Stimulated activated CD8-positive, alpha-beta memory T cell treated with anti-CD3 and anti-CD28 coated beads, Interleukin-12 subunit alpha, Interleukin-12 subunit beta, amount 100 ng/mL, for 1 hour (primary cell): ENCODE measurements at places on chromosomes 11 and 22.

GRCh38 chr11:8702598-8702915, 20.0 kb downstream of the RPL27A start:
- DNase-seq, result no peak

- DNase-seq, result no peak
These were observed 15.6 kb downstream of the SUN2 start for GRCh38 chr22:38740116-38740723.

DNA sequence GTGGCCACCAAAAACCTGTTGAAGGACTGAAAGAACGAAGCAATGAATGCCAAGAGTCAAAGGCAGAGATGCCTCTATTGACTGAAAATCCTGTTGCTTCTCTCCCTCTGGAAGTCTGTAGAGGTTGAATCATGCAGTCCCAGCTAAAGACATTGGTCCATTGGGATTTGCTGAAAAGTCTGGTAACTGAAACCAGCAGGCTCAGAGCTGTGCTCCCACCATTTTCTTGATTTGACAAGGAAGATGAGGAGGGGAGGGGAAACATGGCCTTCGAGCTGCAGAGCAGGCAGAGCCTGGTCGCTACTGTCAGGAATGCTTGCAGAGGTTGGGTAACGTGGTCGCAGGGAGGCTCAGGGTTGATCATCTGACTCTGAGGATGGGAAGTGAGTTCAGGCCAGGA, 72.8 kb upstream of the CSNK2A3 start:
- no peak for DNase-seq

DNA sequence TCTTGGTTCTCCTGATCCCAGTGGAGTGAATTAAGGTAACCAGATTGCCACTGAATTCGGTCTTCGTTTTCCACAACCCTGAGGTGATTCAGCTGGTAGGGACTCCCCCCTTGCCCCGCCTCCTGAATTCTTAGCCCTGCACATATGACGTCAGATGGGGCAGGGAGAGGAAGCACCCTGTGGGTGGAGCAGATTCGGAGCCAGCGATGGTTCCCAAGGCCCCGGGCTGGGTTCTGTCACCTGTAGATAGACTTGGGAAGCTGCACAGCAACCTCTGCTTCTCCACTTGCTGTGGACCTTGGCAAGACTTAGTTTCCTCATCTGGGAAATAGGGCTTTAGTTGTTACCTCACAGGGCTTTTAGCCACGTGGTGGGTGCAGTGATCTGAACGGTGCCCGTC, 67.8 kb downstream of the CTTN start:
- no peak for DNase-seq

DNA sequence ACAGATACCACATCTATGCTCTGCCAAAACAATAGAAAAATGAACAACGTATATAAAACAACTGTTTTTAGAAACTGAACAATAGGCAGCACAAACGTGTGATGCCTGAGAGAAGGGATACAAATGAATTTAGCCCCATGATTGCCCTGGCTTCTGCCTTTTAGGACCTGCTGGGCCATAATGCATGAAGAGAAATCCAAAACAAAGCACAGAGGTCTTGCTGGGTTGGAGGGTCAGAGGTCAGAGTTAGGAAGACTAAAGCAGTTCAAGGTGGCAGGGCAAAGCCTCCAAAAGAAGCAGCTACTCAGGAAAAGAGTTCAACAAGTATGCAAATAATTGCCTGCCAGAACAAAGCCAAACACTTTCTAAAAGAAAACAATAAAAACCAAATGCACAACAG, 138.5 kb downstream of the TTC28 start:
- DNase-seq, result no peak

GRCh38 chr22:50674130-50674500, 1.5 kb downstream of the SHANK3 start:
- no peak for DNase-seq

DNA sequence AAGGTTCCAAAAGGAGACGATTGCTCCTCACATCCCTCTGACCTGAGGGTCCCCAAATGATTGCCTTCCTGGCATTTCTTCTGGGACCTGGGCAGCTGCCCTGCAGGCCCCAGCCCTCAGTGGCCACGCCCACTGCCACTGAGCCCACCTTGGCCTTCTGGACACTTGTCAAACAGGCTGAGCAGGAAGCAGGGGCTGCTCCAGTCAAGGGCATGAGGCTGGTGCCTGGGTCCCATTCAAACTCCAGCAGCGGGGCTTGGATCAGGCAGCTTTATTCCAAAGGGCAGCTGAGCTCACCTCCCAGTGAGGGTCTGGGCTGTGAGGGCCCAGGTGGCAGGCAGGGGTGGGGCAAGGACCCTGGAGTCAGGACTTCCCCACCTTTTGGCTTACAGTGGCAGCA, 13.6 kb downstream of the KCTD17 start:
- DNase-seq, result no peak

DNA sequence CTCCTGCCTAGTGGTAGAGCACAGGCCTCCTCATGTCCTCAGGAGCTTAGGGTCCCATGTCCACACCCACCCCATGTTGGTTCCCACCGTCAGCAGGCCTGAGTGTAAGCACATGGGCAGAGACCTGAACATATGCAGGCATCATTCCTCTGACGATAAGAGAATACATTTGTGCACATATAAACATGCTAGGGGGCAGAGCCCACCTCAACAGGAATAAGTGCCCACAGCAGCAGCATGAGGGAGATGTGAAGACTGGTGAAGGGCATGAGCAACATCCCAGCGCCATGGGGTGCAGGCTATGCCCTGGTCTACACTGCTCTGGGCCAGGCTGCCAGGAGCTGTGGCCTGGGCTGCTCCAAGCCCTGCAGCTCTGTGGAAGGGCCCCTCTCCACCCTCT, 16.9 kb downstream of the ADORA2A start:
- DNase-seq, result no peak

GRCh38 chr22:43820651-43821305, 8.7 kb upstream of the EFCAB6 start:
- DNase-seq, result no peak

DNA sequence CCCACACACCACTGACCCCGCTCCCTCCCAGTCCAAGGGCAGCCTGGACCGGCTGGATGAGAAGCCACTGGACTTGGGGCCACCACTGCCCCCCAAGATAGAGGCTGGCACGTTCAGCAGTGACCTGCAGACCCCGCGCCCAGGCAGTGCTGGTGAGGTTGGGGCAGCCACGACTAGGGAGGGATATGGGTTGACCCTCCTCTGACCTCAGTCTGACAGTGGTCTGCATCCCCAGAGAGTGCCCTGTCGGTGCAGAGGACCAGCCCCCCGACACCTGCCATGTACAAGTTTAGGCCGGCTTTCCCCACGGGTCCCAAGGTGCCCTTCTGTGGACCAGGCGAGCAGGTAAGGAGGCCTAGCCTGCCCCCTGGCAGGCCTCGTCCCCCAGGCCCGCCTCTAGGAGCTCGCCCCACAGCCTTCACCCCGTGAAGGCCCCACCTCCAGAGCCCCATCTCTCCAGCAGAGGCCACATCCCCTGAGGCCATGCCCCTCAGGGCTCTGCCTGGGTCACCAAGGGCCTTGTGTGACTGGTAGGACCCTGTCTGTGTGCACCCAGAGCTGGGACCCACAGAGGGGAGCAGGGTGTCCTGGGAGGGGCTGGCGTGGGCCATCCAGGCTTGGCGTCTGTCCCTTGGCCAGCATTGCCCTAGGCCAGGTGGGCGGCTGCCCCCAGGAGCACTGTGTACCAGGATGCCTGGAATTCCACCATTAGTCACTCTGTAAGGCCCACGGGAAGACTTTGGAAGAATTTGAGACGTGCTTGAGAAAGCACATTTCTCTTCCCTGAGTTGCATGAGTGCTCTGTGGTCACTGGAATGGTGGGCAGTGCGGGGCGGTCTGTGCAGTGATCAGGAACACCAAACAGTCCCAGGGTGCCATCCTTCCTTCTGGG, 9.4 kb downstream of the CCDC188 start:
- DNase-seq, result no peak

GRCh38 chr11:110507328-110507727, 77.6 kb downstream of the FDX1 start:
- DNase-seq, result no peak

GRCh38 chr11:113504586-113504985, 29.4 kb upstream of the DRD2 start:
- no peak for DNase-seq

DNA sequence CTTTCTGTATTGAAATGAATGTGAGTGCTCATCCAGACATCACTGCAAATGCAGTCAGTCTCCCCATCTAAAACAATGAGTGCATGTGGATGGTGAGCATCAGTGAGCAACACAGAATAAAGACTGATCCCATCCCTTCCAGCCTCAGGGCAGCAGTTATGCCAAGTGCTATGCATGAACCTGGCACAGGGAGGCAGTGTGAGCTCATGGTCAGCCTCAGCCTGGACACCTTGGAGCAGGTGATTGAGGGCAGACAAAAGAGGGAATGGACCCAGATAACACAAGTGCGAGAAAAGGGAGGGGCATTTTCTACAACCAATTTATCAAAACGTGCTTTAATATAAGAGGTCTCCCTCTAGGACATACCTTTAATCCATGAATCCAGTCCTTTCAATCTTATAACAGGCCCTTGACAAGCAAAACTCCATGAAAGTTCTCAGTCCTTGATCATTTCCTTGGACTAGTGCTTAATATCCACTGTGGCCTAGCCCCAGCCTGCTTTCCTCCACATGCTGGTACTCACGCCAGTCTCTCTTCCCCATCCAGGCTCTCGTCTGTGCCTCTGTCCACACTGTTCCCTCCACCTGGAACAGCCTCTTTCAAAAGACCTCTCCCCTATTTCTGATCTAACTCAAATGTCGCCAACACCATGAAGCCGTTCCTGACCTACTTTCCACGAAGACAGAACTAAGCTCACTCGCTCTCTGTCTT, 50.5 kb upstream of the LRRC55 start:
- no peak for DNase-seq

- DNase-seq, result no peak
These were observed 336.7 kb downstream of the LUZP2 start for GRCh38 chr11:24833573-24833972.

DNA sequence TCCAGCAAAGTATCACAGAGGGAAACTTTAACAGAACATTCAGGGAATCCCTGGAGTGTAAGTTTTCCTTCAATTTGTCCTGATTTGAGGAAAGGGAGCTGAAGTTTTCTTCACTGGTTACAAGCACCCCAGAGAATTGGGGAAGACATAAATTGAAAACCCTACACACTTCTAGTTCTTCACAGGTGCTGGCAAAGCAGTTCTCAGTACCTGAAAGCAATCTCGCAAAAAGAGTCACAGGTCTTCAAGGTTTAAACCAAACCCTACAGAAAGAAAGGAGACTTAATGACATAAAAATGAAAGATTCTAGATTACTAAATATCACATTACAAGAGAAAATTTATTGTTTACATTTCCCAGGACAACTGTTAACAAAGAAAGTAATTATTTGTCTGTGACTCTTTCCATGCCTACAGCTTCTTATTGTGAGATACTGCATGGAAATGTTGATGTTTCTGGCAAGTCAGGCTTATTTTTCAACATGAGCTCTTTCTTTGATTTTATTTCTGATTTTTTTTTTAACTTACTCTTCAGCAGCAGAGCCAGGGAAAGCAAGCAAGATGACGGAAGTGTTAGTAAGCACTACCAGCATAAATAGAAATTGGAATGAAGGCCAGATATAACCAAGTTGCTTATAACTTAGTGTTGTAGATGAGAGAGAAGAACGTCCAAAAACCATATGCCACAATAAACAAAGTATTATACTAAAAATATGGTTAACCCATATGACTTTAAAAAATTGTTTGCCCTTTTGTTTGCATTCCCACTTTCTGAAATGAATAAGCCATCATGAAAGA, 44.1 kb downstream of the FANCF start:
- DNase-seq, result no peak

- DNase-seq, result no peak
These were observed 22.8 kb upstream of the PICK1 start for GRCh38 chr22:38034278-38034882.

DNA sequence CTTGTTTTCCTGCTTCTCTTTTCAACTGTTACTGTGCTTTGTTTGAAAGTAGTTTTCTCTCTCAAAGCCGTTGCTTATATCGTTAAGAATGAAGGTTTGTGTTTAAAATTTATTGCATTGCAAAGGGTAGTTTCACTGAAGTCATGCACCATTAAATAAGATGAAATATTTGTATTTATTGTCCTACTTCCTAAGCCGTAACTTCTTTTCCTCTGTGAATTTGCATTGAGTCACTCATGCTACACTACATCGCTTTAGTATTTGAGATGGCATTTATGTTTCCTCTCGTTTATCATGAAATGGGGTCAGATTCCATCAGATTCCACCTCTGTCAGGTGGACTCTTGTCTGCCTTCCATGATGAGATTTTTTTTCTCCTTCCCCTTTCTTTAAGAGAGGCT, 65.8 kb upstream of the RASSF10 start:
- no peak for DNase-seq

- DNase-seq, result no peak
These were observed 24.4 kb downstream of the AASDHPPT start for GRCh38 chr11:106101819-106102218.

GRCh38 chr22:46578824-46579561, 41.2 kb upstream of the GRAMD4 start:
- DNase-seq, result no peak

- no peak for DNase-seq
These were observed 99.8 kb downstream of the VPREB1 start for GRCh38 chr22:22344430-22344829.

DNA sequence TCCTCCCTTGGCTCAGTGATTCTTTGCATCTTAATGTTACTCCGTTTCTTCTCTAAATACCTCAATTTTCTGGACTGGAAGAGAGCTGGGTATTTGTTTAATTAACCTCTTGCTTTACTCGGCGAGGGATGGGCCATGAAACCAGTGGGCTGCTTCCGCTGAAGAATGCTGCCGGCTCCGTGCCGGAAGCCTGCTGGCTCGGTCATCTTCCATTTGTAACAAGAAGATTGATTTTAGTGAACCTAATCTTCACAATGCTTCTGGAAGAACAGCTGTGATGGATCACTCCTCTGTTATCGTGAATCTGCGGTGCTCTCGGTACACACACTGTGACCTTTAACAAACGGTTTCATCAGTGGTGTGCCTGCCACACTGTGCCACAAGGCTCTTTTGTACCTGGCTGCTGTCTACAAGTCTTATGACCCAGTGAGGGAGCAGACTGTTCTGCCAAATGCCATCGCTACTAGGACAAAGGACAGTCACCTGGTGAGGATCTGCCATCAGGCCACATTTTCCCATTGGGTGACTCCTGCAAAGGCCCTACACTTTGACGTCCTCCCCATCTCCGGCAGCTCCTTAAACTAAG, 25.3 kb upstream of the PARVB start:
- no peak for DNase-seq

- DNase-seq, result no peak
These were observed 619.0 kb downstream of the SOX6 start for GRCh38 chr11:15737320-15737719.

- DNase-seq, result no peak
These were observed 34.5 kb downstream of the CELF1 start for GRCh38 chr11:47518212-47518964.

DNA sequence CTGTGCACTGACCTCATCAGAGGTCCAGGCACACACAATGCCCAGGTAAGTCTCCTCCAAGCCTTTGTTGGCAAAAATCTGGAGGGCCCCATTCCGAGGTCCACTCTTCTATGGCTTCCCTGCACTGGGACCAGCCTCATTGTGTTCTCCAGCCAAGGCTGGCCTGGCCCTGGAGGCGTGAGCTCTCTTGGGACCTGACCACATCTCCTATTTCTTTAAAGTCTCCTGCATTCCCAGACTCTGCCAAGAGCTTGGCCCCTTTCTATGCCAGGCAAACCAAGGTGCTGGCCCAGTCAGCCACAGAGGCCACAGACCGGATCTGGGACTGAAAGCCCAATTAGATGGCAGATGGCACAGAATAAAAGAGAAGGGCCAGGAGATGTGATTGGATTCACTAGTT, 55.1 kb downstream of the C11orf58 start:
- DNase-seq, result no peak
